ENCODE measurements at places on chromosomes 3 and 15. TPM values are rescaled to one million over a fixed set of nuclear protein-coding genes. Genes with fewer than 3 reads are reported as not detected.

CCNDBP1 gene
- total RNA-seq = 54.6 TPM

DNA sequence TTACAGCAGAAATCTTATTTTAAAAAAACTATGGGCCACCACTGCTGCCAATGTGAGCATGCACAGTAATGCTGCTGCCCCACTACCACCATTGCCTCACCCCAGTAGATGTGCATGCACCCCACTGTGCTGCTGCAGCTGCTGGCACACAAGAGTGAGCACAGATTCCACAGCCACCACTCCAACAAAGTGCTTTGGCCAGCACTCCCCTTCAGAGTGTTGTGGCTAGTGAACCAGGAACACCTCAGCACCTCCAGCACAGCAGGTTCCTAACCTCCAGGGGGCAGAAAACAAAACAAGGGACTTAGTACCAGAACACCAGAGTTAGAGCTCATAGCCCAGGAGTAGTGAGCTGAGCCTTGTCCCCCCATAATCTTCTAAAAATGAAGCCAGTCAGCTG, 629.6 kb downstream of the PYDC2 start:
- DNase-seq = no peak

GNB5 gene
- total RNA-seq = 10.6 TPM

DNA sequence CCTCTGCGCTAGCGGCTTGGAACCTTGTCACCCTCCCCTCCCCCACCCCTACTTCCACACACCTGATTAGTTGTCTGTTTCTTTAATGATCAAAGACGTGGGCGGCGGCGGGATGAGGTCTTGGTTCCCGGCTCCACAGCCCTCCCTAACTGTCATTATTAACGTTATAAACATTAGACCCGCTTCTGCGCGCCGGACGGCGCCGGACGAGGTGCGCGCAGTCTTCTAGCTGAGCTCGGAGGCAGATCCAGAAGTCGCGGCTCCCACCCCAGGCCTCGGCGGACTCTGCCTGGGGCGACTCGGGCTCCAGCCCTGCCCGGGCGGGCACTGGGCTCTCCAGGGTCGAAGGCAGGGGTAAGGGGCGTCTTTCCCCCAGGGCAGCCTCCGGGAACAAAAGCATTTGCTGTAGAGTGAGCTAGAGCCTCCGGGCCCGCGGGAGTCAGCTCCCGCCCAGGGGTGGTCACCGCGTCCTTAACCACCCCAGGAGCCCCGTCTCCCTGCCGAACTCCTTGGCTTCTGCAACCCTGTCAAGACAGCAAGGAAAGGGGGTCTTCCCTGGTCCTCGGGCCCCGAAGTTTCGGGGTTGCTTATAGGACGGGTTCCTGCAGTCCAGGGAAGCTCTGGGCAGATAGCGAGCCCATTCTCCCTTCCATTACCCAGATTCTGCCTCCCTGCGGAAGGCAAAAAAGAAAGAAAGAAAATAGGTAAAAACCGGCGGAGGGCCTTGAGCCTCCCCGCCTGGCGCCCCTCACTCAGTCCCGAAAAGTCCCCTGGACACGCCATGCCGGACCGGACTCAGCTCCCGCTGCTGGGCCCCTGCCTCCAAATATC, 2.2 kb upstream of the ISLR2 start:
- no peak for DNase-seq

DNA sequence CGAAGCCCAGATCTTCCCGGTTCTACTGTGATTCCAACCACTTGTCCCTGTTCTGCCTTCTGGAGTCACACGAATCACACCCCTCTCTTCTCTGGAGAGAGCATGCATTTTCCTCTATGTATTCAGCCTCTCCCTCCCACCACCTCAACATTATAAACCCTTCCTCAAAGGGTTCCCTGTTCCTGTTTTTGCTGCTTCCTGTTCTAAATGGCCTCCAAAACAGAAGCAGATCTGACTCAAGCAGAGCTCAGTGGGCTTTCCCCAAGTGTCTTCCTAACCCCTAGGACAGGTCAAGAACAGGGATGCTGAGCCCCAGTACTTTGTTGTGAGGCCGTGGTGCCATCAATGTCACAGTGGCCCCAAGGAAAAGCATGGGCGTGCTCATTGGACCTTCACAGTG, 75.7 kb upstream of the ARNT2 start:
- DNase-seq = no peak

DNA sequence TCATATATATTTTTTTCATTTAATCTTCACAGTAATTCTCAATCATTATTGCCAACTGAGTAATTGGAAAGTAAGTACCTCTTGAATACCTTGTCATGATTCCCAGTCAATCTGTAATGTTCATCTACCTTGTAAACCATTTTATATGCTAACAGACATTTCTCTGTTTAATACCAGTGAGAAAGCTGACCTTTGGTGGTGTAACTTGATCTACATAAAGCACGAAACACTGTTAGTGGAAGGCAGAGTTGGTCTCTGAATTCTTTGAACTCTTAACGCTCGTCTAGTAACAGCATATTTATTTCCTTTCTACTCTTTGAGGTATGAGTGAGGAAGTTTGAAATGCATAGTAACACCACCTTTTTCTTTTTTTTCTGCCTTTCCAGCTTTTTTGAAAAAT, 59.5 kb downstream of the SLC25A26 start:
- DNase-seq = no peak

GRCh38 chr15:71775856-71776255, 34.5 kb upstream of the NR2E3 start:
- DNase-seq = no peak

Data from Right ventricle myocardium inferior (tissue), 1 donor.